ENCODE measurements at places on chromosomes 7 and 10.
A peak's percentile ranks its signal among the peaks of the same experiment; 100 is the strongest.

DNA sequence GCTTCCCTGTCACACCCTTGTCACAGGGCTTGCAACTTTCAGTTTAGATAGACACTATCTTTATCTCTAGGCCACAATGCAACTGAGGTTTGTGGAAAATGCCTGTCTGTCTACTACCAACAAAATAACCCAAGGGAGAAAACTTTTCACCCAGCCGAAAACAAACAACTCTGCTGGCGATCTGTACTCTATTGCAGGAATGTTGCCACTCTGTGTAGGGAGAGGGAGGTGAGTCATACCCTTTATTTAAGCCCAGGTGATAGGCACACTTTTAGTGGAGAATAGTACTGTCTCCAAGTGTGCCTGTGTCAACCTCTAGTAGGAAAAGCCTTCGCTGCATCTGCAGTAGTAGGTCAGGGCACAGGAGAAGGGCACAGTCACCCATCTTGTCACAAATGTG is 108.3 kb downstream of the SLC25A40 start:
- DNase-seq = no peak

DNA sequence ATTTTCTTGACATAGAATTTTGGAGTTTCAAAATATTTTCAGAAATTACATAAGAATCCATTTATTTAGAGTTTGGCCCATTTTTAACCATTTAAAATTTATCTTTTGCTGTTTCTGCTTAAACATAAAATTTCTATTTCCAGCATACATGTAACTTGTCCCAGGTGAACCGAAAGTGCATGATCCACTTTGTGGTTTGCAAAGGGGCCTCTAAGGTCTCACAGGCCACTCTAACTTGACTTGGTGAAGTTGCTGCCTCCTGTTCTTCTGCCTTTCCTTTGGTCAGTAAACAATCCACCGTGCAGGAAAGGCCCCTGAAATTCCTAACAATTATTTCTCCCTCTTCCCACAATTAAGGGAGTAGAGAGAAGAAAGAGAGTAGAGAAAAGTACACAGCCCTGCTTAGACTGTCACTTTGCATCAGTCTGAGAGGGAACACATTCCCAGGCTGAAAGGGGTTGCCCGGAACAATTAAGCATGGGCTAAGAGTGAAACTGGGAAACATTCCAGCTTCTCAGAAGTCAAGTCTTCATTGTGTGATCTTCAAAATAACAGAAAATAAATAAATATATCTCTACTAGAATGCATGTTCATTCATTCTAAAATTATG is 79.5 kb upstream of the SEMA3A start:
- no peak for DNase-seq

DNA sequence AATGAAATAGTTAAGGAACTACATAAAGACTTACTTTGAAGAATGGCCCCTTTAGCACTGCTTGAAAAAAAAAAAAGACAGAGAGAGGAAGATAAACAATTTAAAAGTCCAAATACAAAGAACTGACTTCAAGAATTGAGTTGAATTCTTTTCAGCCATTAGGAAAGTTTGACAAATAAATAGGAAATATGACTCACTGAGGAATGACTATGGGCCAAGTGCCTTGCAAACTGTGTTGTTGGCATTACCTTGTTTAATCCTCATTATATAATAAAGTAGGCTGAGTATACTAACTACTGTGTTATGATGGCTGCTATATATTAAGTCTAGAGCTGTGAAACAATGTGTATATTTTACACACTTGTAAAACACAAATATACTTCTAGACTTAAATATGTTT is 151.1 kb downstream of the ELMO1 start:
- no peak for DNase-seq

DNA sequence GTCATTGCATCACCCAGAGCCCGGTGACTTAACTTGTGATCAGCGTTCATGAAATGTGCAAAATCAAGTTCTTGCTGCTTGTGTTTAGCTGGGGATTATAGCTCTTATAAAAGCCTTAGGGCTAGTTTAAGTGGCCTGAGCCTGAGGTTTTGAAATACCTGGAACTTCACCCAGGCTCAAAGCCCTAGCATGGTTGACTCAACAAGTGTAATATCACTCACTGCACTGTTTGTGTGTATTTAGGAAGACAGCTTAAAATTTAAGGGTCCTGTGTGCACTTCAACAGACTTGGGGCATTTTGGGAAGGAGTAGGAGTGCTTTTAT is 489.5 kb downstream of the GATA3 start:
- no peak for DNase-seq

DNA sequence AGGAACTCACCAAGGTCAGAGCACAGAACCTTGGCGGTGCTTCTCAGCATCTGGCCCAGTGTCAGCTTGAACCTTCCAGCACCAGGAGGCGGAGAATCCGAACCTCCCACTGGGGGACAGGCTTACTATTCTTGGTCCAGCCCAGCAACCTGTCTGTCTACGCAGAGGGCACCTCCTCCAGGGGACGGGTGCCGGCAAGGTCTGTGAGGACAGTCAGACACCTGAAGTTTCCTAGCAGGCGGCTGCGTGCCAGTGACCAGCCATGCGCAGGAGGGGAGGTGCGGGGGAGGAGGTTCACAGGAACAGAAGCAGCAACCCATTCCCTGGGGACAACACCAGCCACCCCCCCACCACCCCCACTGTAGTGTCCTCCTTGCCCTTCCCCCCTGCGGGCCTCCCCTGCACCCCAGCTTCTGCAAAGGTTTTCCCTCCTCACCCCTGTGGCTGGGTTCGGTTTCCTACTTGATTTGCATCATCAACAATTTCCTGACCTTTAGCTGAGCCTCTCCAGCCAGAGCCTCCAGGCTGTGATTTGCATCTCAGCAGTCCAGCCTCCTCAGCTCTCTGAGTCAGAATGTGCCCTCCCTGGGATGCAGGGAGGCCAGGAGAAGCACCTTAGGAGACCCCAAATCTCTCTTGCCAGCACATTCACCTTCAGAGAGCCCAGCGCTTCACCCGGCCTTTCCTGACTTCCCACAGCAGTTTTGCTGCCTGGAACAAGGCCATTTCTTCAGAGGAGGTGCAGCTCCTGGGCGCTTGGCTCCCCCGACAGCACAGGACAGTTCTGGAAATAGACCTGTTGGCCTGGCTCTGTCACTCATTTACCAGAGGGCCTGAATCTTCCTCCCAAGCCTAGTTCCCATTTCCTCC is 107.5 kb upstream of the NPS start:
- DNase-seq = no peak

DNA sequence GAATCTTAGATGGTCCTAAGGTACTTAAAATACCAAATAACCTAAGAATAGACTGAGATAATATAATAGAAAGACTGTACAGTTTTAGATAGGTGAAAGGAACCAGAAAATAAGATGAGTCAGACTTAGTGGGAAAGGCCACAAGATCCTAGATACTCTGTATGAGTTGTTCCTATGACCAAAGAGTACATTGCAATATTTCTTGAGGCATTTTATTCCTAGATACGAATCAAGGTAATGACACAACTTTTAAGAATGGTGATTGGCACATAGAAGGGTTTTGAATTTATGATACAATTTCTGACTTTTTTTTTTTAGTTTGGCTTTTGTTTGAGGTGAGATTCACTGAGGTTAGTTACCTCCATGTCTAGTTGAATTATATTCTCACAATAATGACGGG is 30.2 kb downstream of the MGAM start:
- peak; percentile 20 for DNase-seq

DNA sequence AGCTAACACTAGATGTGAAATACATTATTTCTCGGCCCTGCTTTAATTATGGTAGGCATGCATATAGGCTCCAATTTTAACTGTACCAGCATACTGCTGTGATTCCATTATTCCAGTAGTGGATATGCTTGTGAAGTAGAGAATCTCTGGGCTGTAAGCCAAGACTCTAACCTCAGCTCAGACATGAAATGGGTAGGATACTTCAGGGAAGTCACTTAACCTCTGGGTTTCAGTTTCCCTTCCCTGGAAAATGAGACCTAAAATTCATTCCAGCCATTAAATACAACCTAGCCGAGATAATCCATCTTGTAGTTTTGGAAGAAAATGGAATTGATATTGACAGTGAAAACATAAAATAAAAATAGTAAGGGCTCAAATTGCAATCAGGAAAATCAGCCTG is 59.6 kb upstream of the TRIL start:
- DNase-seq = peak; percentile 81

- DNase-seq = peak; percentile 73
Measured at GRCh38 chr10:20596911-20597310, 300.2 kb downstream of the NEBL start.

DNA sequence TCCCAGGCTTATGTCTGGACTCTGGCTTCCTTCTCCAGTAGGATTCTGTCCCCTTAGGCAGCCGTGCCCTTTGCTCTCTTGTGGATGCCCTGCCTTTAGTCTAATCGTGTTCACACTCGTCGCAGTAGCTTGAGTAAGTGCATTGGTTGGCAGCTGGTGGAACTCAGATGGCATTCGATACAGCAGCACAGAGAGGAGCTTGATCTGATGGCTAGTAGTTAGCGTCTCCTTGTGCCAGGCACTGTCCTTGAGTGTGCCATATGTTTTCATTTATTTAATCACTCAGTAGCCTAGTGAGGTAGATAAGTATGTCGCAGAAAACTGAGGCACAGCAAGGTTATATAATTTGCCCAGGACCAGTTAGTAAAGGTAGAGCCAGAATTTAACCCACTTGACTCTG is 18.2 kb upstream of the PARP12 start:
- DNase-seq = no peak

DNA sequence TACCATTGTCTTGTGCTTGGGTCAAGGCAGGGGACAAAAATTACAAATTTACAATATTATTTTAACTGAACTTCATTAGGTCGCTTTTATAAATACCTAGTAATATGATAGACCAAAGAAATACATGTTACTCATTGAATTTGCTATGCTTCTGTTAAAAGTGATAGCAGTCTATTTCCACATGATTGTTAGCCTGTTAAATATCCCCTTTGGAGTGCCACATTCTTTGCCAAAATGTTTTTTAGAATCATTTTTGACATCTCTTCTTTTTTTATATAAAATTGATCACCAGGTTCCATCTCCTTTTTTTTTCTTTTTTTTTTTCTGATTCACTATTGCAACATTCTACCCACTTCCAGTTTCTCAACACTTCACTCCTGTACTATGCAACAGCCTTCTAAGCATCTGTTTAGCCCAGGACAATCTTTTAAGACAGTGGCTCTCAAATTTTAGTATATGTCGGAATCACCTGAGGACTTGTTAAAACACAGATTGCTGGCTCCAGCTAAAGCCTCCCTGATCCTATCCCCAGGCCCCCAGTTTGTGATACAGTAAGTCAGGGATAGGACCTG is 16.4 kb upstream of the NDUFA5 start:
- DNase-seq = no peak

DNA sequence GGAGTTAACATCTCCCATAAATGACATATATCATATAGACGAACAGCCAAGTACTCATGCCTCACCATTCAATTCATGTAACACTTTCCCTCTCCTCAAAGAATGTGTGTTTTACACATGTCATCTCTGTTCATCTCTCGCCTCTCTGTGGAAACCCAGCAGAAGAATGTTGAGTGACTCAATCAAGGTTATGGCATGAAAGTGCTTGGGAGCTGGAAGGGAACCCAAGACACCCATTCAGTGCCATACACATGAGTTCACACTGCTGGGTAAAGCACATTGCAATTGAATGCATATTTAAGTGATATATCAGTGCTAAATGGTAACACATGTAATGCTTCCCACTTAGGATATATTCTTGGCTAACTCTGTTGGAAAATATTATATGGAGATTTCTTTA is 322.9 kb downstream of the PTEN start:
- peak; percentile 97 for DNase-seq

- DNase-seq = peak; percentile 45
Measured at GRCh38 chr7:104982308-104983075, 31.5 kb upstream of the KMT2E start.

DNA sequence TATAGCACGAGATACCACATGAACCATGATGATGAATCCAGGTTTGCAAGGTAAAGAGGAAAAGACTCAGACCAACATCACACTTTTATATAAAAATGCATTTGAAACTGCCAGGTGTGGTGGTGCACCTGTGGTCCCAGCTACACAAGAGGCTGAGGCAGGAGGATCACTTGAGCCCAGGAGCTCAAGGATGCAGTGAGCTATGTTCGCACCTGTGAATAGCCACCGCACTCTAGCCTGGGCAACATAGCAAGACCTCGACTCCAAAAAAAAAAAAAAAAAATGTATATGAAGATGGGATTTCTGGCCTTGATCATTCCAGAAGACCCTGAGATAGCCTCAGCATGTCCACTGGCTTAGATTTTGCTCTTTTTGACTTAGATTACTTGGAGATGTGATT is 161.6 kb downstream of the PARD3 start:
- no peak for DNase-seq

- DNase-seq = peak; percentile 45
Measured at GRCh38 chr7:94335586-94335985, 59.1 kb upstream of the COL1A2 start.

DNA sequence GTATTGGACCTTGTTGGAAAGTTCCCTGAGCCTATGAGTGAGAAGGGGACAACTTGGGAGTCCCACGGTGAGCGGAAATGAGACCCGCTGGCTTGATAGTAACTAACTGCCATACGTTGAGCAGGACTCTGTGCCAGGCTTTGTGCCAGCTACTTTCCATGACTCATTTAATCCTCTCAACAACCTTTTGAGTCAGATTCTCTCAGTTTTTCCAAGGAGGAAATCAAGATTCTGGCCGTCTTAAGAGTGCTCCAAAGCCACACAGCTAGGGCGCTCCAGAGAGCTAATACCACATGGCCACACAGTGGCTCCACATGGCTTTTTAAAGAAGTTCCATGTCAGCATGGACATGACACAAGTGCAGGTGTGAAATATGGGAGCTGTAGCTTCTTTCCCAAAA is 55.7 kb downstream of the NOD1 start:
- peak; percentile 12 for DNase-seq

- no peak for DNase-seq
Measured at GRCh38 chr10:103951942-103952341, 15.0 kb upstream of the SLK start.

DNA sequence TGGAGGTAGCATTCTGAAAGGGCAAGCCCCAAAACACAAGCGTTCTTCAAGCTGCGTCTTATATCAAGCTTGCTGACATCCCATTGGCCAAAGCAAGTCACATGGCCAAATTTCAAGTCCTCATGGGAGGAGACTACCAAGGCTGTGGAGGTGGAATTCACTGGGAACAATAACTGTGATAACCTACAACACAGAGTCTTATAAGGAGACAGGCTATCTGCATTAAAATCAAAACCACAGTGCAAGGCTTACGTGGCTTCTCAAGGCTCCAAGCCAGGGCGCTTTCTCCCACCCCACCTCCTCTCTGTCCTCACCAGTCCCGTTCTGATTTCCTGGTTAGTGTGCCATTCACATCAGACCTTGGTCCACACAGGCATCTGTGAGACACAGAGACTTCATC is 39.4 kb downstream of the ADRB1 start:
- no peak for DNase-seq

All from fibroblast of upper back skin (primary cell).